ENCODE measurements at places on chromosomes 2 and 18. TPM values are rescaled to one million over a fixed set of nuclear protein-coding genes. Genes with fewer than 3 reads are reported as not detected.

DNA sequence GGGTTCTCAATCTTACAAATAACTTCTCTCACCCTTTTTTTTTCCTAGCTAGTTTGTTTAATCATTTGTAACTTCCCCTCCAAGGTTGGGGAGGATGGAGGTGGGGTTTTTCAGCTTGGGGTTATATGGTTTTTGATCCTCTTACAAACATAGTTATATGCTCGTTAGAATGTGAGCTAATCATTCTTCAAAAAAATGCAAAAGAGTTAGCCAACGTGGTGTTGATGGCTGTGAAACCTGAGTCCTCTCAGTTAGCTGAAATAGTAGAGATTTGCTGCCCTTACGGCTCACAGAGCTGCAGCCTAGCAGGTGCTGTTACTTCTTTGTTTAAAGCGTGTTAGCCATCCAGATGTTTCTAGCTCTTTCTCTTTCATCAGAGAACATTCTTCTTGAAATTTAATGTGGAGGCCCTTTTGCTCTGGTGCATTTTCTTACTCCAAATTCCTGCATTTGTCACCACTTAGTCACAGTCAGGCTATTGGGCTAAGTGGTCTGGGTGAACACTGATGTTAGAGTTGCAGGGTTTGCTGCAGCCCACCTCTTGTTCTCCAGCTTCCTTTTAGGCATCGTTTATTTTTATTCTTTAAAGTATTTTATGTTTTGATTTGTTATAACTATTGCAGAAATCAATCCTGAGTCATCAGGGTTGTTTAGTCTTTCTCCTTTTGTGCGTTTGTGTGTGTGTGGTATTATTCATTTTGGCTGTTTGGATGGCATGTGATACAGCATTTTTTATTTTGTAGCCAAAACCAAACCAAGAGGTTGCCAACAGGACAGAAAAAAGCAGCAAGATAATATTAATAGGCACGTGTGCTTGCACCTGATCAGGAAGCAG is 41.1 kb downstream of the LIMS1 start:
- peak; percentile 93 for DNase-seq

DNA sequence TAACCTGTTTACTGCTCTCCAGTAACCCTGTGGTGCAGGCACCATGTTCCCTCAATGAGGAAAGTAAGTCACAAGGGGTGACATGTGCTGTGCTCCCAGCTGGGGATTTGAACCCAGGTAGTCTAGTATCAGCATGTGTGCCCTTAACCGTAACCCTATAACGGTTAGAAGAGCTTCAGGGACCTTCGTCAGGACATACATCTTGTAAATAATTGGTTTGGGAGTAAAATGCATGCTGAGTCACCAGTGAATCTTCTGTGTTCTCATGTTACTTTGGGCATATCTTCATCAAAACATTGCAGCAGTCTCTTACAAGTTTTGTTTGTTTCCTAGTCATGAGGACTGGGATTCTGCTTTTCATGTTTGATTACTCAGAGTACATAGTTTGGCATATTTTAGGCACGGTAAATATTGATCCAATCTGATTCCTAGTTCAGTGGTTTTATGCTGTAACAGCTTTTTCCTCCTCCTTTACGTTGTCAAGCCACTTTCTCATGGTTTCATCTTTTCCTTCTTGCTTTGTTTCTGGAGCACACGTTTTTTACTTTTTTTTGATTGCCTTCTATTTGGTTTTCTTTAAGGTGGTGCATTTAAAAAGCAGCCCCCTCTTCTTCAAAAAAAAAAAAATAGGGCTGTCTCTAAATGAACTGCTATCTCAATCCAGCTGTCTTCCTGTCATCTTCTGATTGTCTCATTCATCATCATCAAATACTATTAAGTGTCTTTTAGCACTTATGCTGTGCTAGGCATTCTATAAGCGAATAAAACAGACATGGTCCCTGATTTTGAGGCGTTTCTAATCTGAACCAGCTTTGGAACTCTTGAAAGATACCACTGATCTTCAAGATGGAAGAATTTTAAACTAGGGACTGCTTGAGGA is 50.4 kb downstream of the CLIP4 start:
- peak; percentile 70 for DNase-seq

- peak; percentile 57 for DNase-seq
Measured at GRCh38 chr18:49898421-49898820, 85.1 kb upstream of the ACAA2 start.

DNA sequence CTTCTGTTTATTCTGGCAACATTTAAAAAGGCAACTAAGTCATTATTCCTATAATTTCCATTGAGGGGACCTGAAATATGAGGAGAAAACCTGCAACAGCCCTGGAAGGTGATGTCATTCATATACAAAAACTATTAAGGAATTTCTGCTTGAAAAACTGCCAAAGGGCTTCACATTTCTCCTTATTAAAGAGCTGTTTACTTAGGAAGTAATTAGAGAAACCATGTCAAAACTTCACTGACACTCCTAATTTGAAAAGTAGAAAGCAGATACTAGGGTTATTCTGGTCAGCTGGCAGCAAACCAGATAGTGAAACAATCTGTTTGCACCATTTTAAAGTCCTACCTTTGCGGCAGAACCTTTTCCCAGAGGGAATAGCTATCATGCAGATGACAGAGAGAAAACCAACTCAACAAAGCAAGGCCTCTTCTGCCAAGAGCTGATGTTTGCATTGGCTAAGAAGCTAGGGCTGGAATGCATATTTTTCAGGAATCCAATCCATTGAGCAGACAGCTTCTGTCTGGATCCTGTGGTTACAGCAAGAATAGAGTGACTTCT is 592.2 kb upstream of the SYT4 start:
- peak; percentile 94 for DNase-seq

- DNase-seq = no peak
Measured at GRCh38 chr2:95074663-95075439, 46.8 kb downstream of the MRPS5 start.

GRCh38 chr18:34153711-34154110 is 71.0 kb downstream of the NOL4 start:
- peak; percentile 11 for DNase-seq

CCDC85A gene
- 8.9 TPM for total RNA-seq
